ENCODE measurements at places on chromosomes 11 and 22.
A peak's percentile ranks its signal among the peaks of the same experiment; 100 is the strongest.

GRCh38 chr11:100980156-100980555, 149.5 kb downstream of the PGR start:
- peak; percentile 30 for DNase-seq

GRCh38 chr11:40032331-40032730, 1427.1 kb downstream of the LRRC4C start:
- no peak for DNase-seq

DNA sequence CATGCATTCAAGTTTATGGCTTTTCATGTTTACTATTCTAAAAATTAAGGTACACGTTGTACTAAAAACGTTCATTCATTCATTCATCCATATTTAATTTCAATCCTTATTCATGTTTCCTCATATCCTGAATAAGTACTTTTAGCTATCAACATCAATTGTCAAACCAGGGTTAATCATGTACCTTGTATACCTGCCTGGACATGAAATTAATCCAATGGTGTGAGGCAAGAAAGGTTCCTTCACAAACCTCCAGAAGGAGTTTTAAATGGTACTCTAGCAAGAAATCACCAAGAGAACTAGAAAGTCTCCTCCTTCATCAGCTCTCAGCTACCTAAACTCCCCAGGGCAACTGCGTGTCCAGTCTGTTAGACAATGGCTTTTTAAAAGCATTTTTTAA, 33.4 kb downstream of the TMEM123 start:
- DNase-seq, result no peak

- no peak for DNase-seq
Observed at GRCh38 chr11:64222651-64223000, 3.4 kb downstream of the TRPT1 start.

DNA sequence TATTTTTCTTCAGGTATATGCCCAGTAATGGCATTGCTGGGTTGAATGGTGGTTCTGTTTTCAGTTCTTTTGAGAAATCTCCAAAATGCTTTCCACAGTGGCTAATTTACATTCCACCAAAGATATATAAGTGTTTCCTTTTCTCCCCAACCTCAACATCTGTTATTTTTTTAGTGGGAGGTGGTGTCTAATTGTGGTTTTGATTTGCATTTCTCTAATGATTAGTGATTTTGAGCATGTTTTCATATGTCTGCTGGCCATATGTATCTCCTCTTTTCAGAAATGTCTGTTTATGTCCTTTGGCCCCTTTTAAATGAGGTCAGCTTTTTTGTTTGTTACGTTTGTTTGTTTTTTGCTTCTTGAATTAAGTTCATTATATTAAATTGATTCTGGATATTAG, 760.2 kb downstream of the KCNA4 start:
- no peak for DNase-seq

GRCh38 chr22:49404020-49404419, 423.7 kb downstream of the BRD1 start:
- no peak for DNase-seq

DNA sequence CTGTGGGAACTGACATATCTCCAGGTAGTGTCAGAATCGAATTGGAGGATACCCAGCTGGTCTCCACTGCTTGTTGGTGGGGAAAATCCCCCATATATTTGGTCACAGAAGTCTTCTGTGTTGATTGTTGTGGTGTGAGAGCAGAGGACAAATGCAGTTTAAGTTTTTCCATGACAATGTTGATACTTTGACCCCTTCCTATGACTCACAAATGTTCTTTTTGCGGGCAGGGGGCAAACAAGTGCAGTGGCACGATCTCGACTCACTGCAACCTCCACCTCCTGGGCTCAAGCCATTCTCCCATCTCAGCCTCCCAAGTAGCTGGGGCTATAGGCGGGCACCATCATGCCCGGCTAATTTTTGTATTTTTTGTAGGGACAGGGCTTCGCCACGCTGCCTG, 7.4 kb upstream of the PATL1 start:
- no peak for DNase-seq

DNA sequence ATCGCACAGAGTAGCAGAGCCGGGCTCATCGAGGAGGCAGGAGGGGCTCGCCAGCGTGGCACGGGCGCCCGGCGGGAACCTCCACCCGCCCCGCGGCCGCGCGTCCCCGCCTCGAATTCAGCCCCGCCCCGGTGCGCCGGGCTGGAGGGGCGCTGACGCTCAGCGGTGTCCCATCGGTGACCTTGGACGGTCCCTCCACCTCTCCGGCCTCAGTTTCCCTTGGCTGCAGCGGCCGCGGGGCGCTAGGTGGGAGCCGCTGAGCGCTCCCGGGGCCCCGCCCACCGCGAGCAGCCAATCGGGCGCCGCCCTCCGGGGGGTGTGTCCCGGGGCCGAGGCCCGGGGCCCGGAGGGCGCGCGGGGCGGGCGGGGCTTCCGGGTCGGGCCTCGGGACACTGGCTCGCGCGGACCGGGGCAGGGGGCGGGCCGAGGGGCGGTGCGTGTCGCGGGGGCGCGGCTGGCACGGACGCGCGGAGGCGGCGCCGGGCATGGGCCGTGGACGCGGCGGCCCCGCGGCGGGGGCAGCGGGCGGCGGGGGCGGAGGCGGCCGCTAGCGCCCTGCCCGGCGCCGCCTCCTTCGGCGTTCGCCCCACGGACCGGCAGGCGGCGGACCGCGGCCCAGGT, at the start of gene PPARA:
Gene PPARA, plus strand, starts transcription at position 493 of the 621 bp plus-strand sequence. CDS start 47,858 bp downstream, outside the sequence.
- DNase-seq, result peak; percentile 88

DNA sequence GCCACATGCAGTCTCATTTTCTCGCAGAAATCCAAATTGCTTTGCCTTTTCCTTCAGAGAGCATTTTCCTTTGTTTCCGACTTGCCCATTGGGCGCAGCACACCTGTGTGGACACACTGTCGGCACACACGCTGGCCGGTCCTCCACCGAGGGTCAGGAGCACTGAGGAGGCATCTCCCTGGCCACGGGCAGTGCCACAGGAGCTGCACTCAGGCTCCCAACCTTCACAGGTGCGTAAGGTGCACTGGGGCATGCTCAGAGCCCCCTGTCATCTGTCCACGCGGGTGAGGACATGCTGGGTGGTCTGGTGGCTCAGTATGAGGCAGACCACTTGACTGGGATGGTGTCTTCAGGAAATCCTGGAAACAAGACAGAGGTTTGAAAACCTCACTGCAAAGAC, 779.1 kb downstream of the BRD1 start:
- no peak for DNase-seq

DNA sequence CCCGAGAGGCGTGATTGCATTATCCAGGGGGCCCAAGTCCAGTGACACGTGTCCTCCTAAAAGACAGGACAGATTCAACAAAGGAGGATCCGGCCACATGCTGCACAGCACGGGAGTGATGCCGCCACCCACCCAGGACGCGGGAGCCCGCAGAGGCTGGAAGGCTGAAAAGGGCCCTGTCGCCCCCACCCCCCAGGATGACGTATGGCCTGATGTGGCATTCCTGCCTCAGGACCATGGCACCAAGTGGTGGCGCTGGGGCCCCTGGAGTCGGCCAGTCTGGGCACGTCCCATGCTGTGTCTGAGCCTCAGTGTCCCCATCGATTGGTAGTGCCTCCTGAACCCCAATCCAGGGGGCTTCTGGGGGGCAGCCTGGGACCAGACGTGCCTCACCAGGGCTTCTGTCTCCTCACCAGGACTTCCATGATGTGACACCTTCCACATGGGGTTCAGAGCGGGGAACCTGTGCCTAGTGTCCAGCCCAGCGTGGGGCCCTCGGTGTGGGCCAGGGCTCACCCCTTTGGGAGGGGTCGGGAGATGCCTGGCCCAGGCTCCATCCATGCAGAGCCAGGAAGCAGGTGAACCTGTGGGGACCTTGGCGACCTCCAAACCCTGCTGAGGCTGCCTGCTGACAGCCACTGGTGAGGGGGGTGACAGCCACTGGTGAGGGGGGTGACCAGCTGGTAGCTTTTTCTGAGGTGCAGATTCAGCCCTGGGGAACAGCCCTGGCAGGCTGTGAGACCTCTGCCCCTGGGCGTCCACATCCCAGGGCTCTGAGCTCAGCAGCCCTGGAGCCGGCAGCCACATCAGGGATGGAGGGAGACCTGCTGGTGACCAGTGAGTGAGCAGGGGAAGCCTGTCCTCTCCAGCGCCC, 75.3 kb downstream of the KCNQ1 start:
- DNase-seq, result no peak

GRCh38 chr11:39668640-39669039, 1790.8 kb downstream of the LRRC4C start:
- DNase-seq, result no peak

GRCh38 chr22:24191381-24191841, 10.1 kb downstream of the SUSD2 start:
- no peak for DNase-seq

DNA sequence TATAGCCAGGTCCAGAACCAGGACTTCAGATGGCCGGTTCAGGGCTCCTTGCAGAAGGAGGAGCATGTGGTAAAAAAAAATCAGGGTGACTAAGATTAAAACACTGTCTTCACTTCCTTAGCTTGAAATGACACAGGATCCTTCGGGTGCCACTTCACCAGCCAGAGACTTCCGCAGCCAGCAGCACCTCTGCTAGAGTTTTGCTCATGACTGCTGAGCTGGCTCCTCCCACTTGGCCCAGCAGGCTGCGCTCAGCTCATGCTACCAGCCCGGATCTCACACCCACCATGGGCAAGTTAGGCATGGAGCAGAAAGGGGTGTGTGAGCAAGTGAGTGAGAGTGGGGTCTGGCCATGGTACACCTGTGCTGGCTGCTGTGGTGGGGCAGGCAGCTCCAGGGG, 6.6 kb upstream of the MS4A18 start:
- no peak for DNase-seq

DNA sequence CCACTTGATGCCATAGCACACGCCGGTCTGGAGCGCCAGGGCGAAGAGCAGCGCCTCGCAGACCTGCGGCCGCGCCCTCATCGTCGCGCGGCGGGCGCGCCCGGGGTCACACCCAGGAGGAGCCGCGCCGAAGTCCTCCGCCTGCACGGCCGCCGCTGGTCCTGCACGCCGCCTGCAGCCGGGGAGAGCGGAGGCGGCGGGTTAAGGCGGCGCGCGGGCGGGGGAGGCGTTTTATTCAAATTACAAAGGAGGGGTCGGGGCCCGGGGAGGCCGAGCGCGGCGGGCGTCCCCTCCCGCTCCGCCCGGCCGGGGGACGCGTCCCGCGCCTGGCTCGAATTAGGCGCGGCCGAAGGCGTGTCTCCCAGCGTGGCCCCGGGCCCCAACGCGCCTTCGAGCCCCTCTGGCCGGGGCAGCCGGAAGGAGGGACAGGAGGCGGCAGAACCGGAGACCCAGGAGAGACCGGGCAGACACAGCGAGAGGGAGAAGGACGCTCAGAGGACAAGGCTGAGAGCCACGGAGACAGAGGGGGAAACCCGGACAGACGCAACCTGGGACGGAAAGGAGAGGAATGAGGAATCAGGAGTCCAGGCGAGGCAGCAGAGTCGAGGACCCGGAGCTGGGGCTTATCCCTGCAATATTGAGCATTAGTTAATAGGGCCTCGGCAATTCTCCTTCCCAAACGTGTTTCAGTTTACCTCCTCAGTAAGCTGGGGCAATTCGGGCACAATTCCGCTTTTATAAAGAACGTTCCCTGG, at the start of gene WNT11:
Gene WNT11, minus strand, starts transcription at position 176 of the 755 bp plus-strand sequence. Its CDS starts 95 bp downstream, at position 81.
- peak; percentile 70 for DNase-seq

GRCh38 chr22:17369439-17370025, at the start of gene CECR2:
Gene CECR2, plus strand, starts transcription at chr22:17369460. Its CDS starts 324 bp downstream, at chr22:17369784.
- peak; percentile 19 for DNase-seq

- DNase-seq, result no peak
Observed at GRCh38 chr11:19715373-19715772, 2.7 kb downstream of the NAV2 start.

DNA sequence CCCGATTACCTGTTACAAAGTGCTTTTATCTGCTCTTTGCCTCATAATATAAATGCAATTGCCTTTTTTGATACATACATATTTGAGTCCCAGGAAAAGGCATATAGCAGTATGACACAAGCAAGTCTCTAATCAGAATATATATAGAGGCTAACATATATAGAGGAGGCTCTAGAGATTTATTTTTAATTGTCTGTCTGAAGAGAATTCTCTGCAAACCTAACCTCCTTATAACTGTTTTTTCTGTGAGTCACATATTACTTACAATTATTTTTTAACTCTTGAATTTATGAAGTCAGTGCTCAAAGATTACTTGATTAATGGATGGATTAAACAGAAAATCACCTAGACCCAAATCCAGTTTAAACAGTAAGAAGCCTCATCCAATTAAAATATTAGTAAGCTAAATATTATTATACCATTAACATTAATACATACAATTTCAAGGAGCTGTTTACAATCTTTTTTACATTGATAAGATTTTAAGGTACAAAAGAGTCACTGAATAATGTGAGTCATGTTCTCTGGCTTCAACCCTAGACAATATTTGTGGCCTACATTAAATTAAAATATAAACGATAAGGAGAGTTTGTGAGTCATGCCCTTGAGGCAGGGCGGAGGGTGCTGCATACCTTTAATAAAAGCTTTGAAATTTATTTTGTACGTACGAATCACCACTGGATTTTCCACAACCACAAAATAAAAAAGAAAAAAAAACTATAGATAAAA, 19.2 kb upstream of the MMP13 start:
- no peak for DNase-seq

- no peak for DNase-seq
Observed at GRCh38 chr11:71206186-71206585, 46.2 kb downstream of the SHANK2 start.

- no peak for DNase-seq
Observed at GRCh38 chr22:48888466-48889208, 939.0 kb downstream of the BRD1 start.

DNA sequence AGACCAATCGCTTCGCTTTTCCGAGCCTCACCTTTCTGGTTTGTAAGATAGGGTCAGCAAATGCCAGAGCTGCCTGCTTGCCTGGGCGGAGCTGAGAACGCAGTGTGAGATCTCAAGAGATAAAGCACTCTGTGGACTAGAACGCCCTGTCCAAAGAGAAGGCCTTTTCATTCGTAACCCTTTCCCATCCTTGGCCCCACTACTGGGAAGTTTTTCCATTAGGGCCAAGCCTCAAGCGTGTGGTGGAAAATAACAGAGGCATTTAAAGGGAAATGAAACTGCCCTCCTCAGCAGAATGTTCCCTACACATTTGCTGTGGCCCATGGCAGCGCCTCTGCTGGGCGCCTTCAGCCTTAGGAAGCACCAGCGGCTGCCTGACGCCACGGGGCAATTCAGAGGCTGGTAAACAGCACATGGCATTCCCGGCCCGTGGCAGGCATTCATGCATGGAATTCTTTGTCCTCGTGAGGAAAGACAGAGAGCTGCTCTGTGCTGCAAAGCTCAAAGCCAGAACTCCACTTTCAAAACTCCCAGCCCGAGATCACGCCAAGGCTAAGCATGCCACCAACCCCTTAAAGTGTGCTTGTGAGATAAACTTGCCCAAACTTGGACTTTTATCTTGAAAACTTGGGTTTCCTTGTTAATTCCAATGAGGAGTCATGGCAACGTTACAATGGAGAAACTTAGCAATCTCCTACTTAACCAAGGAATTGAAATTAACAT, 38.1 kb downstream of the AHNAK start:
- peak; percentile 71 for DNase-seq

Measured in hematopoietic multipotent progenitor cell treated with erythropoietin and hydrocortisone succinate and interleukin-3 and kit ligand, for 6 days (in vitro differentiated cells).